ENCODE measurements at places on chromosomes 5 and 9. TPM values are rescaled to one million over a fixed set of nuclear protein-coding genes. Genes with fewer than 3 reads are reported as not detected.

Gene ANKRD33B
- total RNA-seq: 4.4 TPM

DNA sequence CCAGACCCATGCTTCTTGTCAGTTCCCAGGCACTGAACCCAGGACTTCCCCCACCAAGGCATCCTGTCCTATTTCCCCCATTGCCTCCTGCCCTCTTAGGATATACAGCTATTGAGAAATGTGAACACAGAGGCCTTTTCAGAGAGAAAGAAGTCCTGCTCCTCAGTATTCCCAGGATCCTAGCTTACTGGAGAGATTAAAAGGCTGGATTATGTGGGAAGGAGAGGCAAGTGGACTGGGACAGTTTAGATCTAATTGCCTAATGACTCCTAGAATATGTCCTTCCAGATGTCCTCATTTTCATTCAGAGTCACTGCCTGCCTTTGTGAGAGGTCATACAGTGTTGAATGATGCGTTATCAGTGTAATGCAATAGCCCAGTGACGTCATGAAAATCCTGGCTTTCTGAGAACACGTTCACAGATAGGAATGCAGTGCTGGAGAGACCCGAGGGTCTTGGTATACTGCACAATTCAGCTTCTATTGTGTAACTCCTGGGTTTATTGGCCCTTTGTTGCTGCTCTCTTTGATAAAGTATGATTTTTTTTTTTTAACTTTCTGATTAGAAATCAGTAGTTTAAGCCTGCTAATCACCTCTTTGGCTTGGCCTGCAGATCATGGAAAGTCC is 26.2 kb downstream of the WWC1 start:
- peak; percentile 64 for DNase-seq

Gene GPR151
- total RNA-seq: not detected

Gene FOXD1
- 0.20 TPM for total RNA-seq

- no peak for DNase-seq
Measured at GRCh38 chr5:169768416-169768815, 131.3 kb downstream of the DOCK2 start.

GRCh38 chr5:111116550-111116949 is 24.4 kb downstream of the WDR36 start:
- DNase-seq: no peak
